ENCODE measurements at places on chromosomes 2 and 18.

DNA sequence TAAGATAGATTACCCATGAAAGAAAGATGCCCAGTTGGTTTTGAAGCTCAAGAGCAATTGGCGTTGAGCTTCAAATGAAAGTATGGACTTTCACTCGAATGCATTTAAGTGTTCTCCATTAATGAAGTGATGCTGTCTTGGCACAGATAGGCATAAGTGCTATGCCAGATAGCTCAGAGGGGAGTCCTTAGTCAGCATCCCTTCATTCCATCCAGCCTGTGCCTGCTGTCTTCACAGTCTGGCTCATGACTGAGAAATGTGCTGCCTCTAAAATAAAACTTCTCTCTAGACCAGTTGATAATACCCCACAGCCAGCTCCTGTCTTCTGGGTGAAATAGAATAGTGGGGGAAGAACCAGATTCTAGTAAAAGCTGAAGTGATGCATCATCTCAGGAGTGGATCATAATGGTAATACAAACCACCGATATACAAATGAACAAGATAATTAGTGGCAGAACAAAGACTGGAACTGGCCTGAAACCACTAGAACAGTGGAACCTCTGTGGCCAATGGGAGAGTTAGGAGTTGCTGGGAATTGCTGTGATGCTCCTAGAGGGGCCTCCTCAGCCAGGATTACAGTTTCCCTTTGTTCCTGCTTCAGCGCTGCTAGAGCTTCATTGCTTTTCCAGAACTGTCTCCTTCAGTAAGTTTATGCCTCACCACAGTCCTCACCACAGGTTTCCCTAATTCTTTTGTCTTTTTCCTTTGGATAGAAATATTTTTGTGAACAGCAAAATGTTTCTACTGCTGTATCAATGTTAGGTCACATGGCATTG lies 359.3 kb downstream of the KIAA1328 start:
- DNase-seq, result no peak

DNA sequence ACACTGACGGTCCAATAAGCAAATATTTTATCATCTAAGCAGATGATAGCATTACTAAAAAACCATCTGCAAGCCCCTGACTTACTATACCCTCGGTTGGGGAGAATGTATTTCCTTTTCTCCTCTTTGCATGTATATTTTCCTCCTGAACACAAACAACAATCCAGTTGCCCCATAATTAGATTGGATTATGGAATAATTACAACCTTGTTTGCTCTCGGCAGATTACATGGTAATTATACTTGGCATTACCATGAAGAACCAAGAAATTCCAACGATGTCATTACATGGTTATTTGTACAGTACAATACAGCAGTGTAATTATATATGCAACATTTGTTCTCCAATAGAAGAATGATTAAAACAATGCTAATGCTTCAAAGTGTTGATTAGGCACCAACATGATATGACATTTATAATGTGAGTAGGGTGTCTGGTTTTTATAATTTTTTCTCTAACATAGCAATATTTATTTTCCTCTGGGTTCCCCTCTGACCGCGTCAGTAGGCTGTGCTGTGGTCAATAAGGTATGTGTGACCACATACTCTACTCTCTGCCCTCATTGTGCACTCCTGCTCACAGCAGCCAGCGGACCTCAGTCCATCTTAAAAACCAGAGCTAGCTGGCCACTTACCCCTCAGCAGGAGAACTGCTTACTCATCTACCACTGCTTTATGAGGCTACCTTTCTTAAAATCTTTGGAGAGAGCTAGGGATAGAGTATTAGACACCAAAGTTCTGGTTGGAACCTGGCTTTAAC lies 176.1 kb downstream of the INSIG2 start:
- DNase-seq, result no peak

DNA sequence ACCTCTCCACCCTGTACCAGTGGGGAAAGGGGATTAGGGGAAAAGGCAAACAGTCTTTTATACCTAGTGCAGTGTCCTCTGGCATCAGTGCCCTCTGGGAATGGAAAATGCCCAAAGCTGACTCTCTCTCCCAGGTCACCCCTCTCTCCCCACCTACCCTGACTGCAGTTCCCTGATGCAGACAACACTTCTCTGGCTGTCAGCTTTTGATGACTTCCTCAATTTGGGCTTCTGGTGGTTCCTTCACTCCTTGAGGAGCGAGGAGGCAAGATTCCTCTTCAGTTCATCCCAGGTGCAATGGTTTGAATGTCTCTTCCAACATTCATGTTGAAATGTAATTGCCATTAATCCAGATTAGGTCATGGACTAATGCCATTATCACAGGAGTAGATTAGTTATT lies 19.7 kb upstream of the PPM1B start:
- no peak for DNase-seq

GRCh38 chr2:24761866-24762265 lies 31.3 kb downstream of the PTRHD1 start:
- DNase-seq, result no peak
